GM12892 (cell line): ENCODE measurements at places on chromosomes 2 and 18.

- no peak for DNase-seq
These were observed 288.0 kb downstream of the AFF3 start for GRCh38 chr2:99854236-99854852.

GRCh38 chr2:85245891-85246290 is 81.9 kb downstream of the TGOLN2 start:
- no peak for DNase-seq

DNA sequence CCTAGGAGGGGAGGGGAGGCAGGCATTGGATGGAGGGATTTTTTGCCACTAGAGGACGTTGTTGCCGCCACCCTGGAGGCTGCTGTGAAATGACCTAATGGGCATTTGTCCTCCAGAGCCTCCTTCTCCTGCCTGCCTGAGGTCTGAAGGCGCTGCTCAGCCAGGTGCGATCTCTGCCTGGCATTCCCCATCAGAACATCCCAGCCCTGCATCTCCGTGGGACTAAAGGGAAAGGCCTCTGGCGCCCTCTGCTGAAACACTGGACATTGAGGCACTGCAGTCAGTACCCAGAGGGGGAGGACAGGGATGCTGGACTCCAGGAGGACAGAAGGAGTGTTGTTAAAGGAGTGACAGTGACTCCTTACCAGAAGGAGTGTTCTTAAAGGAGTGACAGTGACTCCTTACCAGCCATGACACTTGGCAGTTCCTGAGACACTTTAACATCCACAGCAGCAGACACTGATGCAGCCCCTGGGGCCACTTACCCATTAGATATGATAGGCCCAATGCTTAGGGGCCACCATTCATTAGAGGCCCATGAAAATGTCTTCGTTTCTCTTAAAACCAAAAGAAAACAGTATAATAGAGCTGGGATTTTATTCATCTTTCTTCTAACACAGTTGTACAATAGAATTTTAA is 17.0 kb downstream of the THNSL2 start:
- DNase-seq: no peak

DNA sequence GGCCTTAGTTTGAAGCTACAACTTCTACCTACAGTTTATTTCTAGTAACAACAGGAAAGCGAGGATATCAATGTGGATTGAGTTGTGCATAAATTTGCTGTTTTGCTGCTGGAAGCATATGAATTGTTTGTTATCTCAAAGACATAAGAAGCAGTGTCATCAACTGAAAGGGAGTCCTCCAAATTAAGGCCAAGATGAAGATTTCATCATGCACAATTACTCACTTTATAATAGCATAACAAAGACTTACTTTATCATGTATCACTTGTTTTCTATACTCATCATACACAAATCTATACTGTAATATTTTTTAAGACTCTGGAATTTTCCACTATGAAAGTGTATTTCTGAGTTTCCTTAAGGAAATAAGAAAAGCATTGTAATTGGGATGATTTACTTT is 136.1 kb upstream of the FANCL start:
- no peak for DNase-seq

GRCh38 chr2:10941383-10941782 is 29.6 kb downstream of the KCNF1 start:
- no peak for DNase-seq

DNA sequence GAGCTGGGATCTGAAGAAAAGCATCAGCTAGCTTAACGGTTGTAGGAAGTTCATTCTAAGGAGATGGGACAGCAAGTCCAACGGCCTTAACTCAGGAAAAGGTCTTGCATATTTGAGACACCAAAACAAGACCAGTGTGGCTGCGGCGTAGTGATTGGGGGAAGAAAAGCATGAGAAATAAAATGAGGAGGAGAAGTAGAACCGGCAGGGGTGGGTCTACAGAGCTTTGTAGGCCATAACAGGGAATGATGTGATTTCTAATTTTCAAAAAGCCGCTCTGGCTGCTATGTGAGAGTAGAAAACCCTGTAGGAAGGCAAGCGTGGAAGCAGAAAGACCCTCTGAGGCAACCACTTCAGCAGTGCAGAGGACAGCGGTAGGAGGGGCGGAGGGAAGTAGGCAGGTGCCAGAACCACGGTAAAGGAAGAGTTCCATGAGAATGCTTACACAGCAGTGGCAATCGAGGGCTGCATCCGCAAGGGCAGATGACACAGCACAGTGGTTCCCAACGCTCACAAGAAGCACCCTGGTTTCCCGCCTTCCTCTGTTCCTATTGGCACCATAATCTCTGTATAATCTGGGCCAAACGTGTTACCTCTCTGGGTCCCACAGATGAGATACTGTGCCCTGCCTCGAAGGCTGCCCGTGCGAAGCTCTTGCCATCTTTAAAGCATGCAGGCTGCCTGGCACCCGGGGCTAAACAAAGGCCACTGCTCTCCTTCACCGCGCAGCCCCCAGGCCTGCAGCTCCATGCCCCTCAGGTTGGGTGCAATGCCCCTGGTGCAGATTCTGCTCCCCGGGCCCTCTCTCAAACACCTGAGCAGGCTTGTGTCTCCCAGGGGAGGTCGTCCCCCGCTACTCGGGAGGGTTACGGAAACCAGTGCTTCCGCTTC is 795 bp downstream of the ANKRD39 start:
- no peak for DNase-seq
